ENCODE measurements at places on chromosomes 3 and 15.

GRCh38 chr15:90297021-90297420, 31.5 kb downstream of the NGRN start:
- DNase-seq, result no peak

GRCh38 chr3:4107430-4107829, 195.7 kb upstream of the SETMAR start:
- no peak for DNase-seq

GRCh38 chr15:81298611-81299010, 25.3 kb downstream of the STARD5 start:
- DNase-seq, result no peak

DNA sequence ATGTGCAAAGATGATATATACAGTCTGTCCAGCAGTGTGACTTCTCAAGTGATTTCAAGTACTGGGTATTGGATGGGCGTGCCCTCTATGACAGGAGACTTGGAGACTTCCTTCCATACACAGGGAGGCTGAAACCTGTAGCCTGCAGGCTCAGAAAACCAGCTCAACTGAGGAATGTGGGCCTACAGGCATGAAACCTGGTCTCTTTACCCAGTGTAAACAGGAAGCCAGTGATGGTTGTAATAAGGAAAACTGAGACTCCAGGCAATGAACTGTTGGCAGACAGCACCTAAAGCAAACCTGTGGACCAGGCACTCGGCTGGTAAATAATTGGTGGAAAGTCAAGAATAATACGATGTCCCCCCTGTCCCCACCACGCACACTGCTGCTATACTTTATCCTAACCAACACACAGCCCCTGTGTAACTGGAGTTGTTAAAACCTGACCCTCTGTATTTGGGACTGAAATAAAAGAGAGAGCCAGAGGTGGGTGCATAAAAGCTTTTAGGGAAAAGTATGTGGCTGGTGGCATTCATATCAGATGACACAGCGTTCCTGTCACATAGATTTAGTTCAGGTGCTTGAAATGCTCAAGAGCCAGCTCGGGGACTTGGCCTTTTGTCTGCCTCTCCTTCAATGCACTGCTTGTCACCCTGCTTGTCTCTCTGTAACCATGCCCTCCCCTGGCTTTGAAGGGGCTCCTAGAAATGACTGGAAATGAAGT, 144.7 kb downstream of the TPRG1 start:
- no peak for DNase-seq

GRCh38 chr3:189964623-189965332, 155.9 kb downstream of the P3H2 start:
- no peak for DNase-seq

- DNase-seq, result no peak
Measured at GRCh38 chr15:78620021-78620526, 722 bp downstream of the CHRNA3 start.
